Psoas muscle (tissue), 8 donors: ENCODE measurements at places on chromosomes 7 and 10. TPM values are rescaled to one million over a fixed set of nuclear protein-coding genes. Genes with fewer than 3 reads are reported as not detected.

DNA sequence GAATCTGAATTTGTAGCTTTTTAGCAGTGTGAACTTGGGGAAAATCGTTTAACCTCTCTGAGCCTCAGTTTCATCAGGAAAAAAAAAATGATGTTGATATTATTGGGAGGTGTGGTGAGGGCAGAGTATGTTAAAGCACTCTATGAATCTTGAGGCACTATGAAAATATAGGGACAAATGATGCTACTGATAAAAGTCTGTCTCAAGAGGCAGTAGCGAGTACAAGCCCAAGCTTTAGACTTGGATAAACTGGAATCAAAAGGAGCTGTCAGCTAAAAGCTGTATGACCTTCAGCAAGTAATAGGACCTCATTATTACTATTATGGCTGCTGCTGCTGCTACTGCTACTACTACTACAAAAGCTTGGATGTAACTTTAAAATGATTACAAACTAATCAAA lies 8.4 kb downstream of the ZNF277 start:
- DNase-seq: no peak

DNA sequence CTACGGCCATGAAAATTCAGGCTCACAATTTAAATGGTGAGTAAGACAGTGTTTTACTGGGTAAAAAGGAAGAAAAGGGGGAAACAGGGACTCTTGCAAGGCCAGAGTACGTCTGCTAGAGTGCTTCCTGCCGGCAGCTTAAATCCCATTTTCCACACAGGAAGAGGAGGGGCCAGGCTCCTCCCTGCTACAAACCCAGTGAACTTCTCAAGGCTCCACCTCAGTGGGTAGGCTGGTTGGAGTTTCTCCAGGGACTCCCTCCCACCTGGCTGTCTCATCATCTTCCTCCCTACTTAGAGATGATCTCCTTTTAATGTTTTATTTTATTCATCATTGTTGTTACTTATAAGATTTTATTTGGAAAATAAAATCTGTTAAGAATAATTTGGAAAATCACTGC lies 62.6 kb upstream of the SEMA3C start:
- no peak for DNase-seq

Gene PTPN20
- 5.9 TPM for total RNA-seq

Gene FKBP6
- total RNA-seq: not detected

DNA sequence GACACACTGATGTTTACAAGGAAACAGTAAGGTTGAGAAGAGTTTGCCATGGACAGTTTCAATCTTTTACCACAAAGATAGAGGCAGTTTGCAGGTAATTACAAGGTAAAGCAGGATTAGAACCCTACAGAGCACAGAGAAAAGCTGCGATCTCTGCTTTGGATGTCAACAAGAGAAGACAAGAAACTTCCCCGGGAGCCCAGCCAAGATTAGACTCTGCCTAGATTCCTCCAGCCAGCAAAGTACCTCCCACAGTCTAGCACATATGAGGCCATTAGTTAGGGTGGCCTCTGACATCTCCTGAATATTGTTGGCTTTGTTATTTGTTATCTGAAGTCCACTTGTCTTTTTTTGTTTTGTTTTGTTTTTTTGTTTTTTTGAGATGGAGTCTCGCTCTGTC lies 178.1 kb downstream of the CALN1 start:
- no peak for DNase-seq
